ENCODE measurements at places on chromosomes 16 and 17.

GRCh38 chr17:16061631-16062030 is 62.0 kb downstream of the TTC19 start:
- DNase-seq, result no peak

DNA sequence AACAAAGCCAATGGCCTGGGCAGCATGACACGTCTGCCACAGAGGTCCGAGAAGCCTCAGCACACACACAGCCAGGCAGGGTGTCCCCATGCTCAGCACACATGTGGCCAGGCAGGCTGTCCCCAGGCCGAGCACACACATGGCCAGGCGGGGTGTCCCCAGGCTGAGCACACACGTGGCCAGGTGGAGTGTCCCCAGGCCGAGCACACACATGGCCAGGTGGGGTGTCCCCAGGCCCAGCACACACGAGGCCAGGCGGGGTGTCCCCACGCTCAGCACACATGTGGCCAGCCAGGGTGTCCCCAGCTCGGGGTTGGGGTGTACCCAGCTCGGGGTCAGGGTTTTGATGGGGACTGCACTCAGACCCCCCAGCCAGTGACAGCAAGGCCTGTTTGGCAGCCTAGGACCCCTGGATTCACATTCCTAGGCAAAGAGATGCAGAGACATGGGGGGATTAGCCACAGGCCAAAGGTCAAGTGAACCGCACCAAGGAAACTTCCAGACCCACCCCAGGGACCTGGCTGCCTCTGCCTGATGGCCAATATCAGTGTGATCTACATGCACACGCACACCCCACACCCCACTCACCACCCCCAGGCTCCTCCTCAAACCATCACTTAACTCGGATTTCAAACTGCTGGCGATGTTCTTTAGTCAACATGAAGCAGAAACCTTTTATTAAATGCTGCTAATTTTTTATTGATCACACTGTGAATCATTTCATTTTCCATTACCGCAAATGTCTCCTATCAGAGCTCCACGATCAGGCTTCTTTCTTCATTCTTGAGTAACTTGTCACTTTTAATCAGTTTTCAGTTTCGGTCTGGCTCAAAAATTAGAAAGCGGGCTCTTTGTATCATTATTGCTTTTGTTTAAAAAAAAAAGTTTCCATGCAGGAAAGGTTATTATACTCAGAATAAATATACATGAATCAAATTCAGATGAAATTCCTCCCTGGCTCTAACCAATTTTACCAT is 111.4 kb downstream of the ZNF423 start:
- no peak for DNase-seq

GRCh38 chr17:76155988-76156661 is 15.1 kb upstream of the FOXJ1 start:
- no peak for DNase-seq

GRCh38 chr17:39096508-39097149 is 54.8 kb downstream of the PLXDC1 start:
- DNase-seq, result peak; percentile 25

DNA sequence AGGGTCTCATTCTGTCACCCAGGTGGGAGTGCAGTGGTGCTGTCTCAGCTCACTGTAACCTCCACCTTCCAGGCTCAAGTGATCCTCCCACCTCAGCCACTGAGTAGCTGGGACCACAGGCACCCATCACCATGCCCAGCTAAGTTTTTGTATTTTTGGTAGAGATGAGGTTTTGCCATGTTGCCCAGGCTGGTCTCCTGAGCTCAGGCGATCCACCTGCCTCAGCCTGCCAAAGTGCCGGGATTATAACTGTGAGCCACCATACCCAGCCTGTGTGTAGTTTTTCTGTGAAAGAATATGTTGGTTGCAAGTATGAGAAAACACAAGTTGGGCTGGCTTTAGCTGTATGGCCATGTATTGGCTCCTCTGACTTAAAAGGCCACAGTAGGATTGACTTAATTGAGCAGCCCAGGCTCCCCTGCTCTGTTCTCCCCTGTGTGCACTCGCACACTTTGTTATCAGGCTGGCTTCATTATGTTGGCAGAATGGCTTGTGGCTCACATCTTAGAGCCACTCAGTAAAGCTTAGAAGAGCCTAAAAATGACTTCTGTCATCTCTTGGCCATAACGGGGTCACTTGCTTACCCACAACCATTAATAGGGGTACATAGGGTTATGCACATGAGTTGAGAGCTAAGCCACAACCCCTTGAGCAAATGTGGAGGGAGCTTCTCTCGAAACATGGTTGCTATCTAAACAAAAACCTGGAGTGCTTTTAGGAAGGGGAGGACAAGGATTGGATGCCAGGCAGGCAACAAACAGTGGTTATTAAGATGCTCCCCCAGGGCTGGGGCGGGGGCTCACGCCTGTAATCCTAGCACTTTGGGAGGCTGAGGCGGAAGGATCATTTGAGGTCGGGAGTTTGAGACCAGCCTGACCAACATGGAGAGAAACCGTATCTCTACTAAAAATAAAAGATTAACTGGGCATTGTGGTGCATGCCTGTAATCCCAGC is 6.1 kb downstream of the HAPSTR1 start:
- no peak for DNase-seq

Measured in activated CD4-positive, alpha-beta T cell treated with anti-CD3 and anti-CD28 coated beads, Interleukin-2, amount 50 U/mL, for 48 hours (primary cell).